ENCODE measurements at places on chromosomes 5 and 9.

- DNase-seq: peak; percentile 37
Observed at GRCh38 chr9:124617477-124618141, 110.4 kb upstream of the NR5A1 start.

DNA sequence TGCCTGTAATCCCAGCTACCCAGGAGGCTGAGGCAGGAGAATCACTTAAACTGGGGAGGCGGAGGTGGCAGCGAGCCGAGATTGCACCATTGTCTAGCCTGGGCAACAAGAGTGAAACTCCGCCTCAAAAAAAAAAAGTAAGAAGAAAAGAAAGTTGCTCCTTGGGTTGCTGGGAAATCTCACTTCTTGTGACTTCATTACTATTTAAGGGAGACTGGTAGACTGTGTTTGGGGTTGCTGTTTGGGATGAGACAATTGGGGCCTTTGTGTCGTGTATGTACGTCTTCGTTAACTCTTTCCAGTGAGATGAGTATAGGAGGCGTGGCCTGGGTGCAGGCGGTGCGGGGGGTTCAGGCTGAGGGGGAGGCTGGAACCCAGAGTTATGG is 11.6 kb downstream of the NDST1 start:
- no peak for DNase-seq

DNA sequence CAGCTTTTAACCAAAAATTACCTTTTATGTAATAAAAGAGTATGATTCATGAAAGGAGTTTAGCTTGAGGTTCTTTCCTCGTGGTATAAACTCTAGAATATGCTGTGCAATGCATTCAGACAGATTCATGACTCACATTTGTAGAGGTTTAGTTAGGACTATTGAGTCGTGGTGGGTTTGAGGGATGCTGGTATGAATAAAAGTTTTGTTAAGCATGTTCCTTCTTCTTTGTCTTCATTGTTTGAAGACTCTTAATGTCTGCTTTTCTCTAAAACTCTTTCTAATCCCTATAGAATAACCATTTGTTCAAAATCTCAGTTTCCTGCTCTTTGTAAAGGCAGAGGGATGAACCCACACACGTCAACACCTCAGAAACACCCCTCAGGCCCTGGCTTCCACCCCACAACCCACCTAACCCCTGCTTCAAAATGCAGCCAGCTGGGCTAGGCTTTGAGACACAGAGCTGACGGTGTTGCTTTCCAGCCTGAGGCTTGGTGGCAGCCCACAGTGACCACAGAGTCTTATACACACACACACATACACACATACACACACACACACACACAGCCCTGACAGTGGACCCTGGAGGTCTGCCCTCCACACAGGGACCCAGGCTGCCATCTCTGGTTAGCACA is 69.0 kb upstream of the IRX1 start:
- DNase-seq: no peak

DNA sequence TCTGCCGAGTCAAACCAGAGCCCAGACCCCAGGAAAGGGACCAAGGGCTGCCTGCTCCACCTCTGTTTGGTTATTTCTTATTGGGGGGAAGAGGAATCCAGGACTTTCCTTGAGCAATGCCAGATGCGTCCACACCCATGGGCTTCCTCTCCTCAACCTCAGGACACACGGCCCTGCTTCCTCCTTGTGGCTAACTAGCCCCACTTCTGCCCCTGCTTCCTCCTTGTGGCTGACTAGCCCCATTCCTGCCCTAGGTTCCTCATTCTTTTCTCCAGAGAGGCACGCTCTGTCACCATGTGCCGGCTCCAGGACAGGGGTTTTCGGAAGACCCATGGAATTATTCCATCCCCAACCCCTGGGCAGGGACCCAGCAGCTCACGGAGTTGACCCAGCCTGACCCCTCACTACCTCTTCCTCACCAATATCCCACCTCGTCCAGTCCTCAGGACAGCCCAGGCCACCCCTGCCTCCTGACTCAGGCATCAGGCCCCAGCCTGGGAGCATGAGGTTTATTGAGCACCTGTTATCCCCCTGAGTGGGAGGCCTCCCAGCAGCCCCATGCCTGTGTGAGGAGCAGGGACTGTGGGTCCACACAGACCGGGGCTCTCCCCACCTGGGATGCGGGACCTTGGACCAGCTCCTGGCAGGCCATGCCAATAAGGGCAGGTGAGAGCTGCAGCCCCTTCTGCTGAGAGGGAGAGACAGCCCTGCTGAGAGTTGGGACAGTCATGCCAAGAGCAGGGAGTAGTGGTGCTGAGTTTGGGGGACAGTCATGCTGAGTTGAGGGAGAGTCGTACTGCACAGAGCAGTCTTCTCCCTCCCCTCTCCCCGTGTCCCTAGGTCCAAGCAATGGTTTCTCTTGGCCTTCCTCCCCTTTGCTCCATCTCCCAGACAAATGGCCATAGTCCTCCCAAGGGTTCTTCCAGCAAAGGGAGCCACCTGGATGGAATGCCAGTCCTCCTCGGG is 11.8 kb upstream of the FCN1 start:
- DNase-seq: no peak

DNA sequence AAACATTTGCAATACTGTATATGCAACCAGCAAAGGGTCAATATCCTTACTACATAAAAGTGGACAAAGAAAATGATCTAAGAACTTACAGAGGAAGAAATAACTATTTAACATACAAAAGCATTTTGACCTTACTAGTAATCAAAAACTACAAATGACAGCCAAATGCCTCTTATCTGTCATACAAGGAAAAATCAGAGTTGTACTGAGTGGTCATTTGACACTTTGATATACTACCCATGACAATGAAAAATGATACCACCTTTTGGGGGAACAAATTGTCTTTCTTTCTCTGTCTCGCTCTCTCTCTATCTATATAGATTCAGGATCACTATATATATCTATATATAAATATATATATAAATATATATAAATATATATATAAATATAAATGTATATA is 50.4 kb upstream of the ZSWIM6 start:
- DNase-seq: no peak

- DNase-seq: no peak
Observed at GRCh38 chr9:87292449-87293191, 205.0 kb upstream of the DAPK1 start.

- DNase-seq: no peak
Observed at GRCh38 chr5:126234563-126235195, 188.5 kb upstream of the GRAMD2B start.

GRCh38 chr5:74107899-74108298 is 481.9 kb downstream of the ARHGEF28 start:
- DNase-seq: no peak

DNA sequence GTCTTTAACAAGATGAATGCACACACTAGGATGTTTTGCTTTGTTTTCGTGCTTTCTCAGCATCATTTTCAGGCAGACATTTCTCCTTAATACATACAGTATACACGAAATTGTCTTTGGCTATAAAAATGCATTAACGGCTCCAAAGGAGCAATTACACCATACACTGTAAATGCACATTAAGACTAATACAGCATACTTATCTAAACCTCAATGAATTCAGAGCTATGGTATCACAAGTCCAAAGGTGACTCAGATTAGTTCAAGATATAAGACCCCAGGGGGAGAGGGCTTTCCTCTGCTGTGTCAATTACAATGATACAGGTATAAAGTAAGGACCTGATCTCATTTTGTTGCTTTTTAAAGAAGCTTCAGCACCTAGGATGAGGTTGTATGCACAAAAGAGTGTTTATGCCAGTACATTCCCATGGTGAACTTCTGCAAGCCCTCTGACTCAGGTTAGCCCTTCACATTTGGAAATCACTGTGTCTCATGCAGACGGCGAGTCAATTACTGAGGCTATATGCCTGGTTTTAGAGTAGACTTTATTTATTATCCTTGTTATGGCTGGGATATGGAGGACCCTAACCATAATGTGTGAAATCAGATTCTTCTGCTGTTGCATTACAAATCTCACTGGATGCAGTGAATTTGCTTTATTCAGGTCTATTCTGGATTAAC is 233.3 kb downstream of the ZNF608 start:
- no peak for DNase-seq

- no peak for DNase-seq
Observed at GRCh38 chr5:146860213-146860893, 18.2 kb downstream of the PPP2R2B start.

DNA sequence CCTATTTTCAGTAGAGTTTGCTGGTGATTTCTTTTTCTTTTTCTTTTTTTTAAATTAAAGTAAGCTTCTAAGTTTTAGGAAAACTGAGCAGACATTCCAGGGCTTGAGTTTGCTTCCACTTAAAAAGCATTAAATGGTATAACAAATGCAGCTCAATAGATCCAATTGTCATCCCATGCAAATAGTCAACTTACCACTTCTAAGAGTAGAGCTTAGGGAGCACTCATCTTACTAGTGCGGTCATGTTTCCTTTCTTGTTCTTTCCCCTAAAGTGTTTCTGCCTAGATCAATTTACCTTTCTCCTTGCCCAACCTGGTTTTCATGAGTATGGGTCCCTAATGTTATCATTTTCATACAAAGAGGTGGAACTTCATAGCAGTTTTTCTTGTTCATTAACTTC is 13.0 kb upstream of the CEP120 start:
- no peak for DNase-seq

- DNase-seq: peak; percentile 86
Observed at GRCh38 chr5:138465261-138466124, at the start of gene EGR1. EGR1 (plus strand) TSS chr5:138465479; CDS start chr5:138465762, 283 bp downstream.

- no peak for DNase-seq
Observed at GRCh38 chr5:144531188-144531587, 360.5 kb downstream of the KCTD16 start.

DNA sequence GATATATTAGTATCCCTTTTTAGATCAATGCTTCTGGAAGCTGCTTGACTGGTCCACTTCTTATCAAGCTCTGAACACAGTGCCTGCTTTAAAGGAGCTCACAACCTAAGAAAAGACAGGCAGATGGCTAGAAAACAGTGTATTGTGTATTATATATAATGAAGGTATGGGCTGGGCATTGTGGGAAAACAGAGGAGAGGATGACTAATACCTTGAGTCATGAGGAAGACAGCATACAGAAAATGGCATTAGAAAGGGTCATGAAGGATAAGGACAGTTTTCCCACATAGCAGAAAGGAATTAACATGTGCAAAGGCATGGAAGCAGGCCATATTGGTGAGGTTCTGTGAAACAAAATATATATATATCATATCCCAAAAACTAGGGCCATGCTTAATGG is 309.6 kb downstream of the MLLT3 start:
- DNase-seq: no peak

GRCh38 chr5:131496400-131496713 is 138.7 kb downstream of the RAPGEF6 start:
- DNase-seq: peak; percentile 1

Measured in GM12892 (cell line).